ENCODE measurements at places on chromosomes 2 and 18. TPM values are rescaled to one million over a fixed set of nuclear protein-coding genes. Genes with fewer than 3 reads are reported as not detected.

Gene CNOT11
- total RNA-seq = 44.2 TPM

Gene BCL11A
- total RNA-seq = 0.03 TPM

Gene CHRNG
- not detected for total RNA-seq

- H3K4me3 ChIP-seq = no peak overlapping the region
- H3K36me3 ChIP-seq = no peaks in the 10 kb centered on the region
- no peak for DNase-seq
- H3K4me1 ChIP-seq = peaks cover 3% of the 10 kb centered on the region
These were observed 26.5 kb downstream of the SCYGR8 start for GRCh38 chr2:227772197-227772661.

GRCh38 chr18:55559739-55560138, 28.3 kb downstream of the TCF4 start:
- no peak for DNase-seq
- no peak overlapping the region for H3K27ac ChIP-seq
- no peaks in the 10 kb centered on the region for H3K4me1 ChIP-seq
- no peaks in the 10 kb centered on the region for H3K27me3 ChIP-seq
- H3K36me3 ChIP-seq = no peaks in the 10 kb centered on the region

DNA sequence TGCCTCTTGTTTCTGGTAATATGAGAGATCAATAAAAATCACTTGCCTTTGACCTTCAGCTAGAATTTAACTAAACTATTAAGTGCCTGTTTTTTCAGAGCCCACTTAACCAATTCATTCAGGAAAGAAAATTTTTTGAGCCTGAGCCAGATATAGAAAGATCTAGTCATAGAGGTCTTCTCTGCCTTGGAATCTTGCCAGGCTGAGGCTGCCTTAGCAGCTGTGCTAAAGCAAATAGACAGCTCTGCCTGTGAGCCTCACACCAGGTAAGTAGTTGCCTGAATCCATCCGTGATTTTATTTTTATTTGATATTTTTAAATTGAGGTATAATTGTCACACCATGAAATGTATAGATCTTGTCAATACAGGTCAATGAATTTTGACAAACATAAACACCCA, 27.4 kb downstream of the EVX2 start:
- no peaks in the 10 kb centered on the region for H3K36me3 ChIP-seq
- H3K27ac ChIP-seq = no peak overlapping the region
- no peak overlapping the region for H3K4me3 ChIP-seq

DNA sequence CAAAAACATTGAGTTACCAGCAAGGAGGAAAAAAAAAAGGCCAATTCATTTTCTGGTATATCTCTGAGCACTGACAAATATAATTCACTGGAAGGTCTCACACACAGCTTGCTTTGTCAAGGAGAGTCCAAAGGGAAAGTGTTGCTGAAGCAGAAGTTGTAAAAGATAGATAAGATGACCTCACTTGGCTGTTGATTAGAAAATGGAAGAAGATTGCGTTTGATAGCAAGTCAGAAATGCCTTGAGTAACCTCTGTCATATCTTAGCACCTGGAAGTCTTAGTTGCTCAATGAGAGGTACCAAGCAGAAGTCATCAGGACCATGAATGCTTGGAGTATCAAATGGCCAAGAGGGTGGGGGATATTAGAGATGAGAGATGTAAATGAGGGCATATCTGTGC, 105.2 kb downstream of the FSHR start:
- no peaks in the 10 kb centered on the region for H3K4me1 ChIP-seq
- no peaks in the 10 kb centered on the region for H3K27me3 ChIP-seq
- no peak overlapping the region for H3K4me3 ChIP-seq
- H3K36me3 ChIP-seq = no peaks in the 10 kb centered on the region

Gene CROCC2
- total RNA-seq = not detected

DNA sequence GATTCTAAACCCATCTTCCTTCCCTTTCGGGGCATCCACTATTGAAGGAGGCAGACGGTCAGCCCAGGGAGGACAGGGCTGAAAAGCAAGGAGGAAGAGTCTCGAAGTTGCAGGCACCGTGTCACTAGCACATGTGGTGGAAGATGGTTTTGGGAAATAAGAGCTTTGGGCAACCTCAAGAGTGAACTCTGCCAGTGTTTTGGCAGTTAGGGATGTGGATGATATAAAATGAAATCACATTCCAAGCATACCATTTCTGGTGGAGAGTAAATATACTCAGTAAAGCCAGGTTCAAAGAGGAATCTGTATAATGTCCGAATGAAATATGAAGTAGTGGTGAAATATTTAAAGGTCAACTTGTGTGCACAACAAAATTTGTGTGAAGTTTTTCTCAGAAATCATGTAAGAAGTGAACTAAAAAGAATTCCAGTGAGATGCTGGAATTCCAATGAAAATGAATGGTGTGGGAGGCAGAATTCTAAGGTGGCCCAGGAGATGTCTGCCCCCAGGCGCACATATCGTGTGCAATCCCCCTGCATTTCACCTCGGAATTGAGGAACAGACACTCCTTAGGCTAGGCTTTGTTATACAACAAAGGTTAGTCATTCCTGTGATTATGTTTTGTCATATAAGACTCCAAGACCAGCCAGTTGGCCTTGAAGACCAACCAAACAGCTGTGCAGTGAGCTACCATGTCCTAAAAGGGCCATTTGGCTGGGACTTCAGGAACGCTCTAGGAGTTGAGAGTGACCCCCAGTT, 147.1 kb downstream of the SH3BP4 start:
- no peaks in the 10 kb centered on the region for H3K36me3 ChIP-seq
- peaks cover 38% of the 10 kb centered on the region for H3K4me1 ChIP-seq
- DNase-seq = peak; percentile 84
- H3K4me3 ChIP-seq = no peak overlapping the region
- peak overlapping the region; percentile 87 for H3K27ac ChIP-seq

DNA sequence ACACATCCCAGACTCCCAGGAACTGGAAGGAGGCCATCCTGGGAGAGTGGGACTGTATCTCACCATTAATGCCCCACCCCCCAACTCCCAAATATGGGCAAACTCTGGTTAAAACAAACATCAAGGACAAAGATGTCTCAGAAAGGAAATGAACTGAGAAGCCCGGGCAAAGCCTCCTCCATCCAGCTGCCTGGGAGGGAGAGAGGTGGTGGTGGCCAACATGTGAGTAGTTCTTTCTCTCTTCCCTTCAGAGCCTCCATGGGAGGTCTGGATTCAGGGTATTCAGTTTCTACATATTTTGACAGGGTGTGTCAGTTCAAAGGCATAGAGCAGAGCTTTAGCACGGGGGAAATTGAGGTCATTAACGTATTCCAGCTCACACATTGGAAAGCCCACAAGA, 57.5 kb downstream of the CXCR4 start:
- no peaks in the 10 kb centered on the region for H3K36me3 ChIP-seq
- peak; percentile 88 for DNase-seq
- no peaks in the 10 kb centered on the region for H3K27me3 ChIP-seq

Gene PXDN
- 310 TPM for total RNA-seq

DNA sequence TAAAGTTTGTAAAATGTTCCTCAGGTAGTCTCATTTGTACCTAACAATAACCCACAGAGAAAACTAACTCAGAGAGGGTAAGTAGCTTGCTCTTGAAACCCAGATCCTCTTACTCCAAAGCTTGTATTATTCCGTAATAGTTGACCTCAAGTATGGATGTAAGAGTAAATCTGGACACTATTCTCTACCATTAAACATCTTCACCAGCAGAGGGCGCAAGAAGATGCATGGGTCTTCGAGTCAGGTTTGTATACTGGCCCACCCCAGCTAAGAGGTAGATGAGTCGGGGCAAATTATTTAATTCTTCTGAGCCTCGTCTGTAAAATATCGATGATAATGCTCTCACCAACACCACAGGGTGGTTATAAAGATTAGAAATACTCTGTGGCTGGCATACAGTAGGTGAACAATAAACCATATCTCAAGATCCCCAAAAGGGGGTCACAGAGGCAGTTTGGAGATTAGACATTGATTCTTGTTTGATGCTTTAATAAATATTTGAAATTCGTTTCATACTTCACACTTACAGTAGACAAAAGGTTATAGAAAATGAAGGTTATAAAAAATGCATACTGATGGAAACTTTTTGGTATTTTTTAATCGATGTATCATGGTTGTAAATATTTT, 3.5 kb upstream of the CABLES1 start:
- DNase-seq = peak; percentile 63
- peaks cover 22% of the 10 kb centered on the region for H3K4me1 ChIP-seq
- no peak overlapping the region for H3K27ac ChIP-seq
- H3K36me3 ChIP-seq = 0 out of 2 replicates have a peak, but pooled peaks cover 4% of the 10 kb centered on the region
- no peak overlapping the region for H3K4me3 ChIP-seq

DNA sequence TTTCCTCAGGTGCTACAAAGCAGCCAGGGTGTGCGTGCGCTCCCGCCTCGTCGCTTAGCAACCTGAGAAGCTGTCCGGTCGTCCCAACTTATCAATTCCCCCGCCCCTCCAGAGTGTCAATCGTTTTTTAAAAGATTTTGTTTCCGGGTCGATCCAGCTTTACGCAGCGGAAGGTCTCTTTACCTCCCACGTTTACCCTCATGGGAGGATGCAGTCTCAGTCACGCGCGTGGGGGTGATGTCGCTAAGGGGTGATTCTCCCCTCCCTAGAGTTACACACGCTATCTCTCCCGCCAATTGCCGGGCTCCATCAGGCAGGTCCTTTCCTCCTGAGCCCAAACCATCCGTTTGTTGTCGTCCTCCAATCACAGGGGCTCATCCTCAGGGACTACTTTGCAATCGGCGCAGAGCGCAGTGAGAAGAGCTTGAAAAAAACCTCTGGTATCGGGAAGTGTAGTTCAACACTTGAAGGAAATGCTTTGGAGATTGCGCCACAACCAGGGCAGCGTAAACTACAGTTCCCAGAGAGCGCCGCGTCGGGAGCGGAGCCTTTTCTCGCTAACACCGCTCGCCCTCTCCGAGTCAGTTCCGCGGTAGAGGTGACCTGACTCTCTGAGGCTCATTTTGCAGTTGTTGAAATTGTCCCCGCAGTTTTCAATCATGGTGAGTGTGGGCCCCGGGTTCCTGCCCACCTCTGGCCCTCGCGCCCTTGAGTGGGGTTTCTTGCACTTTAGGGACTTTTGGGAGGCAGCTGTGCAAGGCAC, at the start of the genes MDH1 and WDPCP:
MDH1 (plus strand) TSS at position 579 of the 763 bp plus-strand sequence; CDS start at position 660, 81 bp downstream.
WDPCP (minus strand) TSS at position 93 of the 763 bp plus-strand sequence. CDS start 206 bp downstream, outside the sequence.
- peaks cover 21% of the 10 kb centered on the region for H3K4me1 ChIP-seq
- peak within 1 kb of the TSS; percentile 51 for H3K27ac ChIP-seq
- peak within 1 kb of the TSS; percentile 58 for H3K4me3 ChIP-seq
- DNase-seq = peak; percentile 98

DNA sequence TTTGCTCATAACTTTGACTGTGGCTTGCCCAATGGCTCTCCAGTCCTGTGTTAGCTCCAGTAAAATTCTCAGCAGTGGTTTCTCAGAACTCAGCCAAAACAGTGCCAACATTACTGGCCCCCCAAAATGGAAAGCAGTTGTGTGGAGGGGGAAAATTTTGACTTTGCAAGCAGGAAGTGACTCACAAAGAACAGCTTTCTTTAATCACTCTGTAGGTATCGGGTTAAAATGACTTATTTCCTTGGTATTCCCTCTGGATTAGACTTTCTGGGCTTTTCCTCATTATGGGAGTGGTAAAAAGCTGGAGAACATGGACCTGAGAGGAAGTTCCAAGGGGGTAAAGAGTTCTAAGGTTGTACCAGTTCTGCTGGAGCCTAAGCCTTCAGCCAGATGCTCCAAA, 175.7 kb upstream of the RND3 start:
- H3K36me3 ChIP-seq = no peaks in the 10 kb centered on the region
- H3K4me1 ChIP-seq = peaks cover 11% of the 10 kb centered on the region
- H3K27me3 ChIP-seq = no peaks in the 10 kb centered on the region
- no peak for DNase-seq
- peak overlapping the region; percentile 45 for H3K27ac ChIP-seq
- H3K4me3 ChIP-seq = no peak overlapping the region

- no peak overlapping the region for H3K27ac ChIP-seq
- no peaks in the 10 kb centered on the region for H3K27me3 ChIP-seq
- H3K4me1 ChIP-seq = peaks cover 7% of the 10 kb centered on the region
These were observed 38.6 kb upstream of the ASAP2 start for GRCh38 chr2:9167718-9168657.

Gene TPO
- total RNA-seq = not detected

DNA sequence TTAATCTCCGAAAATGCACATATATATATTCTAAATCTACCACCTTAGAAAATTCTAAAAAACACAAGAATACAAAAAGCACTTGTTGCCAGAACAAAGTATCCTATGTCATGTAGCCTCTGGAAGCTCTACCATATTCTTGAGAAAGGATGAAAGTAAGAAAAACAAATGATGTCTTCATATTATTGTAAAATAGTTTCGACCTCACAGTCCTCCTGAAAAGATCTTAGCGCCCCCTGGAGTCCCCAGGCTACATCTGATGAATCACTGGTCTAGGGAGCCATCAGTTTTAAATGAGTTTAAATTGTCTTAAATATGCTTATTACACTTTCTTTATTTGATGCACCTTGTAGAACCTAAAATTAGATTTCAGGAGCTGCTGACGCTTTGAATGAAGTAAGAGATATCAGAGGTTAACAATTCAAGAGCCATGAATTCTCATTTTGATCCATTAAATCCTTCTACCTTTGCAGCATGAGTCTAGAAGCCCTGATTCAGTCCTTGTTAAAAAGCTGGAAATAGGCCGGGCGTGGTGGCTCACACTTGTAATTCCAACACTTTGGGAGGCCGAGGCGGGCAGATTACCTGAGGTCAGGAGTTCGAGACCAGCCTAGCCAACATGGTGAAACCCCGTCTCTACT, 138.8 kb downstream of the MCFD2 start:
- no peaks in the 10 kb centered on the region for H3K36me3 ChIP-seq
- no peaks in the 10 kb centered on the region for H3K27me3 ChIP-seq
- no peak overlapping the region for H3K4me3 ChIP-seq
- peak; percentile 44 for DNase-seq
- no peak overlapping the region for H3K27ac ChIP-seq

- H3K36me3 ChIP-seq = no peaks in the 10 kb centered on the region
- no peaks in the 10 kb centered on the region for H3K4me1 ChIP-seq
- no peak overlapping the region for H3K27ac ChIP-seq
- H3K4me3 ChIP-seq = no peak overlapping the region
- no peak for DNase-seq
These were observed 372.2 kb downstream of the DSEL start for GRCh38 chr18:67144329-67144728.

DNA sequence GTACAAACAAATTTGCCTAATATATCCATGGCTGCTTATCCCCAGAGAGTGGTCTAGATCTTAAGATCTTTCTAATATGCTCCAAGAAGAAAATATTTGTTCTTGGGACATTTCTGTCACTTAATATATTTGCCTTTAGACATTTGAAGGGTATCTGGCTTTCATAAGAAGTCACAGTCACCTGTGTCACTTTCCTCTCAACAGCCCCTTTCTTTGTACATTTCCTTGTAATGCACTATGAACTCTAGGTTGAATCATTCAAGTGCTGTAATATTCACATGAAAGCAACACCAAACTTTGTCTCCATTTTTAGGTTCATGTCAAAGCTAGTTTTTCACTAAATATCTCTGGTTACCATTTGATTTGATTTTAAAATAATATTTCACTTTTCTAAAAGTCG, 41.4 kb upstream of the NABP1 start:
- no peaks in the 10 kb centered on the region for H3K36me3 ChIP-seq
- no peaks in the 10 kb centered on the region for H3K27me3 ChIP-seq
- no peak overlapping the region for H3K4me3 ChIP-seq

- H3K36me3 ChIP-seq = no peaks in the 10 kb centered on the region
- H3K4me1 ChIP-seq = peaks cover 25% of the 10 kb centered on the region
- H3K27me3 ChIP-seq = no peaks in the 10 kb centered on the region
- no peak for DNase-seq
These were observed 134.7 kb downstream of the MCFD2 start for GRCh38 chr2:46780801-46781445.

Gene ZNF396
- total RNA-seq = 0.79 TPM

Gene CD207
- not detected for total RNA-seq

- no peak overlapping the region for H3K27ac ChIP-seq
- H3K4me1 ChIP-seq = peaks cover 4% of the 10 kb centered on the region
- H3K4me3 ChIP-seq = no peak overlapping the region
- H3K36me3 ChIP-seq = no peaks in the 10 kb centered on the region
- DNase-seq = no peak
- no peaks in the 10 kb centered on the region for H3K27me3 ChIP-seq
These were observed 997 bp upstream of the DRC1 start for GRCh38 chr2:26400723-26401122.

Measured in SJSA1 (cell line).